Activated CD4-positive, alpha-beta T cell treated with anti-CD3 and anti-CD28 coated beads, Interleukin-2, amount 50 U/mL, for 4 hours (primary cell): ENCODE measurements at places on chromosomes 16 and 17.

- DNase-seq: no peak
Observed at GRCh38 chr17:50890675-50891516, 24.7 kb upstream of the TOB1 start.

DNA sequence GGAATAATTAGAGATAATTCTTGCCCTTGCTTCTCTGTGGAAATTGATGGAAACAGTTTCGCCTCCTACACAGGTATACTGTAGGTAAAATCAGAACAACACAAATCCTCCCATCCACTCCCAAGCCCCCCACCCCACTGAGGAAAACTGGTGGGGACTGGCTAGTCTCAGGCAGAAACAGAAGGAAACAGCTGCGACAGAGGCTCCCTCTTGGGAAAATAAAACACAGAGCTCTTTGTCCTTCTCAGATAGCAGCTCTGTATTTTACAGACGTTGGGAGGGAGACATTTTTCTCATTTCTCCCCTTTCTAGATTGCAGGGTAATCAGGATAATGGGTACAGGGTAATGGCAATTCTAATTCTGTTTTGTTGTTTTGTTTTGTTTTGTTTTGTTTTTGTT lies 1.1 kb downstream of the SLFN13 start:
- no peak for DNase-seq

GRCh38 chr17:43766413-43767052 lies 7.9 kb upstream of the SOST start:
- peak; percentile 57 for DNase-seq

DNA sequence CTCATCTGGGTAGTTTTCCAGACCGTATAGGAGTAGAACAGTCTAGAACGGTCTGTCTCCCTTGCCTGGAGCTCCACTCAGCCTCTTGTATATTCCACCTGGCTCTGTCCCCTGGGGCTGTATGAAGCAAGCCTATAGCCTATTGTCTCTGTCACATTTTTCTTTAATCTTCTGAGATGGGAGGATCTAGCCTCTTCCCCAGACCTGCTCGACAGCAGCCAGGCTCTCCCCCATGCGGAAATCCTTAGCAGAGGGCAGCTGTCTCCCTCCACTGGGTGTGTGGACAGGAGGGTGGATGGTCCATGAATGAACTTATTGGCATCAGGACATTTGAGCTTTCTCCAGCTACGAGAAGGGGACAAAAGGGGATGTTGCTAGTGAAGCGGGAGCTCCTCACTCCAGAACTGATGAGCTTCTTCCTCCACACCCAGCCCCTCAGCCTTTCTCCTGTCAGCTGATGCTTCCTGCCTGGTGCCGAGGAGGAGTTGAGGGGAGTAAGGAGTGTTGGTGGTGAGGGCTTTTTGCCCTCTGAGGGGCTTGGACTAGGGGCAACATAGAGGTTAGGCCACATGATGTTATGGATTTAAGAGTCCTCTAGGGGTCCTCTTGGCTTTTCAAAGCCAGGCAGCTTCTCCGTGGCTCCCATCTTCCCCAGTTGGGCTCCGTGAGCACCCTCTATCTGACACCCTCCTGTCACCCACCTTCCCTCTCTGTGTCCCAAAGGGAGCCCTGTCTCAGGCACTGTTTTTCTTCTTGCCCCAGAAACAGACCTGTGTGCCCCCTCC lies 28.0 kb downstream of the ARHGAP23 start:
- no peak for DNase-seq

- DNase-seq: no peak
Observed at GRCh38 chr17:80585890-80586845, 41.5 kb downstream of the RPTOR start.

- no peak for DNase-seq
Observed at GRCh38 chr17:77577491-77577890, 381.0 kb upstream of the TNRC6C start.

GRCh38 chr16:69860233-69861231 lies 90.6 kb upstream of the CLEC18A start:
- no peak for DNase-seq

- no peak for DNase-seq
Observed at GRCh38 chr16:2704983-2705275, 15.1 kb downstream of the PRSS27 start.

DNA sequence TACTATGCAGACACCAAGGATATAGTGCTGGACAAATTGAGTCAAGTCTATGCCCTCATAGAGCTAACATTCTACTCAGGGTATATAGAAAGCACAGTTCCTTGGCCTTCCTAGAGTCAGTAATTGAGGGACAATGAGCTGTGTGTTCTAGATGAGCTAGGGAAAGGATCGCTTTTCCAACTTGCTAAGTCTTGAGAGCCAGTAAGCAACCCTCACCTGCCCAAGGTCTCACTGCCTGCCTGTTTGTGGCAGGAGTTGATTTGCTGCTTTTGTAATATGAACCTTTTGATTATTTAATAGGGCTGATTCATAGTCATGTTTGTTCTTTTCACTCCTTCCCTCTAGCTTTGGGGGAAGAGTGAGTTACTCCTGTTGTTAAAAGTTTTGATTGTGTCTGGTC lies 6.5 kb downstream of the DDX42 start:
- DNase-seq: no peak

- no peak for DNase-seq
Observed at GRCh38 chr17:32596628-32597027, 109.8 kb downstream of the CDK5R1 start.

DNA sequence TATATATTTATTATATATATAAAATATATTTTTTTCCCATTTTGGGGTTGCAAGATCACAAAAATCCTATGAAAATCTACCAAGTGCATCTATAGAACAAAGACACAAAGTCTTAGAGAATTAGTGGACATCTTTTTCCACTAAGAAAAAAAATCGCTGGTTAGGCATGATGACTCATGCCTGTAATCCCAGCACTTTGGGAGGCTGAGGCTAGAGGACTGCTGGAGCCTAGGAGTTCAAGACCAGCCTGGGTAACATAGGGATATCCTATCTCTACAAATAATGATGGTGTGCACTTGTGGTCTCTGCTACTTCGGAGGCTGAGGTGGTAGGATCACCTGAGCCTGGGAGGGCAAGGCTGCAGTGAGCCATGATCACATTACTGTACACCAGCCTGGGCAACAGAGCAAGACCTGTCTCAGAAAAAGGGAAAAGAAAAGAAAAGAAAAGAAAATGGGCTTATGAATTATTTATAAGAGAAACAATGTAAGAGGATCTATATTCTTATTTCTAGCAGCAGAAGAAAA lies 185.1 kb upstream of the PSMD7 start:
- no peak for DNase-seq

- no peak for DNase-seq
Observed at GRCh38 chr17:30831257-30831656, 509 bp upstream of the ATAD5 start.

- DNase-seq: no peak
Observed at GRCh38 chr16:12588510-12588909, 215.2 kb downstream of the CPPED1 start.

DNA sequence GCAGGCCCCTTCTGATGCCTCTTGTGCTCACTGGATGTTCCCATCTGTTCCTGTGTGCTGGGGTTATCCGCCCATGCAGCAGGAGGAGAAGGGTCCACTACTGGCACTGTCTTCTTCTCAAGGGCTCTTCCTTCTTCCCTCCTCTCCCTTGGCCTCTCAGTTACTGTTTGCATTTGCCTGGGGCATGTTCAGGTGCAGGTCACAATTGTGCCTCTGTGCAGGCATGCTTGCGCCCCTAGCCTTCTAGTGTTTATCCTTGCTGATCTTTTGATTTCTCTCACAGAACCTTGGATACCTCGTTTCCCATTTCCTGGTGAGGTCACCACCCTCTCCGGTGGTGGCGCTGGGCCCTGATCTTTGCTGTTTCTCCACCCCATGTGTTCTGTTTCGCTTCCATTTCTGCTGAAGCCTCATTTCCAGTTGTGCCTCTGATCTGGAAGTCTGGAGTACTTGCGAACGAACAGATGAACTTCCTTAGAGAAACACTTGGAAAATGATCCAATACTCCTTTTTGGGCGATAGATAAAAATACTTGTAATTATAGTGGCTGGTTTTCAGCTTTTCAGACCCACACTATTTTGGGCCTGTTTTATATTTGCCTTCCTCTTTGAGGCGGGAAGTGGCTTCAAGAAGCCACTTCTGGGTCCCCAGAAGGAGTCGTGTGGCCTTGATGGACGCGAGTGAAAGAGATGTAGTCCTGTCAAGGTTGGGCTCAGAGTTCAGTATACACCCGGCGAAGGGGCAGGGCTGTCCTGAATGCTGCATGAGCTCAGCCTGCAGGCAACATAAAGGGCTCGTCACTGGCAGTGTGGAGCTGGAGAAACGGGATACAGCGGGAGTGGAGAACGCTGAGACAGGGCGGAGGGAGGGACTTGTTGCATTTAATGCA lies 312.9 kb downstream of the SNX29 start:
- DNase-seq: no peak

DNA sequence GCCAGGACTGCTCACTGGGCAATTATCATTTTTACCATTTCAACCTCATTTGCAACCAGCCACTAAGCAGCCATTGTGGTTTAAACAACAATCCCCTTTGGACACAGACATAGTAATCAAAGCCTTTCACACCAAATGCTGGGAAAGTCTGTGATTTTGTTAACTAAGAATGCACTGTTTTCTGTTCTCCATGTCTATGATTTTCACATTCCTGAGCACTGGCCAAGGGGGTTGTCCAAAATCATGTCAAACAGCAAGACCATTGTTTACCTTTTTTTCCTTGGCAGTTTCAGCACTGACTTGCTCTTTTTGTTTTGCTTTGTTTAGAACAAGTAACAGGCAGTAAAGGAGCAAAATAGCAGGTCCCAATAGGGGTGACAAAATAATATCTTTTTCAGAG lies 106.3 kb upstream of the SIAH1 start:
- DNase-seq: no peak

DNA sequence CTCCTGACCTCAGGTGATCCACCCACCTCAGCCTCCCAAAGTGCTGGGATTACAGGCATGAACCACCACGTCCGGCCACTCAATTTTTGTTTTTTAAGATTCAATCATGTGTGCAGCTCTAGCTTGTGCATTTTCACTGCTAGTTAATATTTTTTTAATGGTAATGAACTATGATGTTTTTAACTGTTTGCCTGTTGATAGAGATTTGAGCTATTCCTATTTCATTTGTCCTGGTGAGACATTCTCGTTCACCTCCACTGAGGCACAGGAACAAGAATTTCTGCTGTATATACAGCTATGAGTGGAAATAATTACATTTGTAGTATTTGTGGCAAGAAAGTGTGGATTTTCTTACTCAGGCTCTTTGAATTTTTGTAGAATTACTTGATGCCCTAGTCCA lies 137.7 kb upstream of the MYOCD start:
- no peak for DNase-seq

- DNase-seq: peak; percentile 60
Observed at GRCh38 chr17:64063766-64064224, 43.4 kb upstream of the ICAM2 start.

- no peak for DNase-seq
Observed at GRCh38 chr17:34249061-34249460, 6.0 kb upstream of the CCL2 start.

GRCh38 chr17:44801880-44802279 lies 28.2 kb downstream of the GJC1 start:
- DNase-seq: no peak

DNA sequence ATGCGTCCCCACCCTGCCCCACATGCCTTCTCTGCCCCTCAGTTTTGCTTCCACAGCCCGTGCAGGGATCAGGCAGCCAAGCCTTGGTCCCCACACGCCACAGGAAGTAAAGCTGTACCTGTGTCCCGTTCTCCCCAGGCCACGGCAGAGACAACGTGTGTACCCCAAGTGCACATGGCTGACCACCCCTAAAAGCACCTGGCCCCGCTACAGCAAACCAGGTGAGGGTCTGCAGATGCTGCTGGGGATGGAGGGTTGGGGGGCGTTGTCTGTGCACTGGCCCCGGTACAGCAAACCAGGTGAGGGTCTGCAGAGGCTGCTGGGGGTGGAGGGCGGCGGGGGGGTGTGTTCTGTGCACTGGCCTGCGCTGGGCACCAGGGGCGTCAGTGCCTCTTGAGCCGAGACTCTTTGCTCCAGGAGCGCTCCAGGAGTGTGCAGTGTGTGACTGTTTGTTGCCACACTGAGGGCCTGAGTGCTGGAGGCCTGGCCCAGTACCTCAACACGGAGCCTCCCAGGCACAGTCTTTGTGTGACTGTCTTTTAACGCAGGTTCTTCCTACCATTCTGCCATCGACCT lies 18.8 kb downstream of the TCF25 start:
- no peak for DNase-seq

DNA sequence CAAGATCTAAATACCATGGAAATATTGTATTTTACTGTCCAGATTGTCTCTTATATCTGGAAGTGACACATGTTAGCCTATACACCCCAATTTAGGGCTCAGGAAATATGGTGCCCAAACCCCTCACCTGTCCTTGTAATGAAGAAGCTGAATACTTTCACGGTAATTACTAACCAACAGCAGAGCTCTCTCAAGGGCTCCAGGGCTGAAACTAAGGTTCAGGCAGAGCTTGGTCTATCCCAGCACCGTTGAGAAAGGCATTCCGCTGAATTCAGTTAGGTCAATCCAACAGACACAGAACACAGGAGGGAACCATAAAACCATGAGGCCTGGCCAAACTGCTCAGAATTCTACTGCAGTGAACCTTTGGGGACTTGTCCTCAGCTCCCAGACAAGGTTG lies 14.9 kb downstream of the MYO18A start:
- no peak for DNase-seq

GRCh38 chr16:7088711-7089110 lies 243.9 kb upstream of the RBFOX1 start:
- no peak for DNase-seq

DNA sequence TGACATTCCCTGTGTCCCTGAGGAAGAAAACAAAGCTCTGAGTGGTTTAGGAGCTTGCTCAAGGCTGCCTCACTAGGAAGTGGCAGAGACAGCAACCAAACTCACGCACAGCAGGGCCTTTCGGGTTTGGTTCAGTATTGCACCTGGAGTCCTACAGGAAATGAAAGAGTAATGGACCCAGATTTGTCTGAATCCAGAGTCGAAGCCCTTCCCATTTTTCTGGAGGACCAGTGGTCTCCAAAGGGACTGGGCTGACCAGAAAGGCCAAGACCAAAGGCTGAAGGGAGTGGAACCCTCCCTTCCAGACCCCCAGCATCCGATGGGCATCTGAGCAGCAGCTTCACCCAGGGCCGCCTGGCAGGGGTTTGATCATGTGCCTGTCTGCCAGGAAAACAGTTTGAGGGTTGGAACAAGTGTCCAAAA lies 85.5 kb upstream of the RPL38 start:
- DNase-seq: no peak

DNA sequence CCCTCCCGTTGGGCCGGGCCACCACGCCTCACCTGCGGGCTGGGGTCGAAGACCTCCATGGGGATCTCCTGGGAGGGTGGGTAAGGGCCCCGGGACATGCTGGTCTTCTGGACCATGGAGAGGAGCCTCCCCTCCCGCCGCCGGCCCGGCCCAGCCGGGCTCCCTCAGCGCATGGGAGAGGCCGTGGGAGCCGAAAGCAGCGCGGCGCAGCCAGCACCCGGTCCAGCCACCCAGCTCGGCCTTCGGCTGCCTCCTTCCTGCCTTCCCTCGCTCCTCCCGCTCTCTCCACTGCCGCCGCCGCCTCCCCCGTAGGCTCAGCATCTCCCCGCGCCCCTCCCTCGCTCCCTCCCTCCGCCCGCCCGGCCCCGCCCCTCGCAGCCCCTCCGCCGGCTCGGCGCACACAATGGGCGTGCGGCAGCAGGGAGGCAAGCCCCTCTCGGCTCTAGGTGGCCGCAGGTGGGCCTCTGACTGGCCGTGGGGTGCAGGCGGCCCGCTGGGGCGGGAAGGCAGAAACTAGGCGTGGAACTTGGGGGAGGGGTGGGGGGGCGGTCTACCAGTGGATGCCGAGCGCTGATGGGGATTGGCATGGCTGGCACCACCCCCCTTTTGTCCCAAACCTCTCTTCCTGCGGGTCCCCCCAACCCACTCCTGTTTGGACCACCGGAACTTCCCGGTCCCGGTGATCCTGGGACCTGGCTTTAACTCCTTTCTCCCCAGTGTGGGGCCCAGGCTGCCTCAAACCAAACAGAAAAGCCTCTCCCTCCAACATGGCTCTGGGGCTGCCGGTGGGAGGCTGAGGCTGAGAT lies at the start of gene CACNB1:
CACNB1 (minus strand) TSS at position 290 of the 806 bp plus-strand sequence; CDS start at position 116, 174 bp downstream.
- DNase-seq: peak; percentile 56
